ENCODE measurements at places on chromosomes 6 and 20. TPM values are rescaled to one million over a fixed set of nuclear protein-coding genes. Genes with fewer than 3 reads are reported as not detected.
A peak's percentile ranks its signal among the peaks of the same experiment; 100 is the strongest.

F13A1 gene
- polyA plus RNA-seq: 8.4 TPM

DNA sequence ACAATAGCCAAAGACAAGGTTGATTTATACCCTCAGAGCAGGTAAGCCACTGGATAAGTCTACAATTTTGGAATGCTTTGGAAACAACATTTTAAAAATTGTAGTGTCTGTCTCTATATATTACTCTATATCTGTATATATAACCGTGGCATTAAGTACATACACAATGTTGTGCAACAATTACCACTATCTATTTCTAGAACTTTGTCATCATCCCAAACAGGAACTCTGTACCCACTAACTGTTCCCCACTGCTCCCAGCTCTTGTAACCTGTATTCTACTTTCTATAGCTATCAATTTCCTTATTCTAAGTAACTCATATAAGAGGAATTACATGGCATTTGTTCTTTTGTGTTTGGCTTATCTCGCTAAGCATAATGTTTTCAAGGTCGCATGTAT lies 78.2 kb upstream of the ASCC3 start:
- H3K4me1 ChIP-seq: no peaks in the 10 kb centered on the region
- DNase-seq: no peak

- no peak for DNase-seq
- no peaks in the 10 kb centered on the region for H3K36me3 ChIP-seq
- no peaks in the 10 kb centered on the region for H3K27me3 ChIP-seq
- peak overlapping the region; percentile 26 for H3K27ac ChIP-seq
These were observed 8.4 kb downstream of the PTGIS start for GRCh38 chr20:49559411-49560081.

- H3K27ac ChIP-seq: peak overlapping the region; percentile 81
- peaks cover 8% of the 10 kb centered on the region for H3K4me1 ChIP-seq
- peaks cover 96% of the 10 kb centered on the region for H3K27me3 ChIP-seq
- peak overlapping the region; percentile 55 for H3K4me3 ChIP-seq
These were observed 92.0 kb upstream of the PRDM1 start for GRCh38 chr6:105994118-105994590.
